ENCODE measurements at places on chromosomes 2 and 18.

DNA sequence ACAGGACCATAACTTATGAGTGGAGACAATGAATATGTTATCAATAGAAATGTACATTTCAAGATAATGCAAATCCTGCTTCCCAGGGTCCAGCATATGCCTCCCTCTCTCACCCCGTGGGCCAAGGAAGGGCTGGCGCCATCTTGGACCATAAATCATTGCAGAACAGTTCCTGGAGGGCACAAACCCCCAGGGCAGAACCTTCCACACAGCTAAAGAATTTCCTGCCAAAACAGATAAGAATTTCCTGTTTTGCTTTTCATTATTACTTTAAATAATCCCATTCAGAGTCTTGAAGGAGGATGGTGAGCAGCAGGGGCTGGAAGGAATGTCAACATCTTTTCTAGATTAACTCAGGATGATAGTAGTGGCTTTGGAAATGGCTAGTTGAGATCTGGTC, 53.7 kb downstream of the EHD3 start:
- no peak for DNase-seq

GRCh38 chr18:10352671-10353070, 101.8 kb upstream of the APCDD1 start:
- DNase-seq: no peak

DNA sequence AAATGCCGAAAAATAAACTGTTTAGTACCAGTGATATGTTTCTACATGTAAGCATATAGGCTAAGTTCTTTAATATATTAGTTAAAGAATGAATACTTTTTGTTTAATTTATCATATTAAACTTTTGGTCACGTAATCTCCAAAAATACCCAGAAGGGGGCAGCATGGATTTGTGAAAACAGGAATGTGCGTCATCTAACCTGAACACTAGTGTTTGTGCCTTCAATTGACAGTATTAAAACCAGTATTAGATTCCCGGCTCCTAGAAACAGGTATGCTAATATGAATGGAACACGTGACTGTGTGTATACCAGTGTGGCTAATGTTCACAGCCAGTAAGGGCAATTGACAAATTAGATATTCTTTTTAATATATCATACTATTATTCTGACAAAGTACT, 51.8 kb downstream of the WDR7 start:
- DNase-seq: no peak

- DNase-seq: no peak
These were observed 25.1 kb downstream of the THNSL2 start for GRCh38 chr2:88195246-88195645.

DNA sequence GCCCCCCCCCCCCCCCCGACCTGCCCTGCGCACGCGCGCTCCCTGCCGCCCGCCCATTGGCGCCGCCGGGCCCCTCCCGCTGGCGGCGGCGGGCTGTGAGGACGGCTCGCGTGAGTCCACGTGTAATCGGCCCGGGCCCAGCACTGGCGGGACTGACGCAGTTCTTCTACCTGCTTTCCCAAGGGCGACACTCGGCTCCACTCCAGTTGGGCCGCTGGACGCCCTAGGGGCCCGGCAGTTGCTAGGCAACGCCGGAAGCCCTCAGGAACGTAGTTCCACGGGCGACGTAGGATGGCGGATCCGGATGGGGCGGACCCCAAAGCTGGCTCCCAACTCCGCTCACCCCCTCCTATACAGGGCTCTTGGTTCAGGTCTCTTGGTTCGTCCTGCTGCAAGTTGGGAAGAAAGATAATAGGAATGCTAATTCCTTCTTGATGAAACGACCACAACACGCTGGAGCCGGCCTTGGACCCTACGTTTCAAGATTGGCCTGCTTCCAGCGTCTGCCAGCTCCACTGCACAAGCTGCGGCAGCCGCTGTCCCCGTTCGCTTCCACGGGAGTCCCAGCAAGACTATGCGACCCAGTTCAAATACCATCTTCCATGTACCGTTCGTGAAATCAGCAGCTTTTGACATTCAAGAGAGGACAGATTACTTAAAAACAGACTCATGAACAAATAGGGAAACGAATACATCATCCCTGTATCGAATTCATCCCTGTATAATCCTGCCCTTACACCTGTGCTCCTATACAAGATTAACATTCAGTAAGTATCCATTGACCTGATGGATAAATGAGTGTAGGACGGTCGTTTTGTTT, 415 bp upstream of the MCFD2 start:
- peak; percentile 63 for DNase-seq

DNA sequence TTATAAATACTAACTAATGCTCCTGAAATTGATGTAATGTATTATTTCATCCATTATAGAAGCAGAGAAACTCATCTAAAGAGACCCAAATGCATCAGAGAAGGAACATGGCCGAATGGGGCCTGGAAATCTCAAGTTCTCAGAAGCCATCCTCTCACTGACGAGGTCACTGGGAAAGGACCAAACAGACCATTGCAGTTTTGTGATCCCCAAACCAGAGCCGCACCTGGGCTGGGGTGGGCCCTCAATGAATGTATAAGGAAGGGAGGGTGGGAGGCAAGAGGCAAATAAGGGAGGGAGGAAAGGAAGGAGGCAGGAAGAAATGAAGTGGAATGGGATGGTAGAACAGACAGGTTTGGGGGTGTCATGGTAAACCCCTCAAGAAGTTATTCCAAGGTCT, 245.3 kb upstream of the ID2 start:
- no peak for DNase-seq

GRCh38 chr18:48533340-48534070, 5.3 kb upstream of the CTIF start:
- DNase-seq: no peak

GRCh38 chr2:157758586-157758985, 117.5 kb downstream of the ACVR1 start:
- DNase-seq: no peak

DNA sequence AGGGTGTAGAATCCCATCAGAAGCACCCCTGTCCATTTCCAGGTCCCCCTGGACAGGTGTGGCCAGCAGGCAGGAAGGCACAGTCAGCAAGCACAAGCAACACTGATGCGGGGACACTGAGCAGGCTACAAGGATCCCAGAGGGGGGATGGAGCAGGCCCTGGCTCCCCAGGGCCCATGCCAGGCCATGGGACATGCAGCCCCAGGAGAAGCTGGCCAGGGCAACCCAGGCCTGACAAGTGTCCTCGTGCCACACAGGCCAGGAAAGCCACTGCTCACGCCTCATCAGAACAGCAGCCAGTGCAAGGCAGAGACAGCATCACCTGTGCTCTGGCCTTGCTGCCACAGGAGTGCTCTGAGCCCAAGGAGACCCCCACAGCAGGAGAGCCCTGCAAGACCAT, 14.1 kb upstream of the GPC1 start:
- no peak for DNase-seq

DNA sequence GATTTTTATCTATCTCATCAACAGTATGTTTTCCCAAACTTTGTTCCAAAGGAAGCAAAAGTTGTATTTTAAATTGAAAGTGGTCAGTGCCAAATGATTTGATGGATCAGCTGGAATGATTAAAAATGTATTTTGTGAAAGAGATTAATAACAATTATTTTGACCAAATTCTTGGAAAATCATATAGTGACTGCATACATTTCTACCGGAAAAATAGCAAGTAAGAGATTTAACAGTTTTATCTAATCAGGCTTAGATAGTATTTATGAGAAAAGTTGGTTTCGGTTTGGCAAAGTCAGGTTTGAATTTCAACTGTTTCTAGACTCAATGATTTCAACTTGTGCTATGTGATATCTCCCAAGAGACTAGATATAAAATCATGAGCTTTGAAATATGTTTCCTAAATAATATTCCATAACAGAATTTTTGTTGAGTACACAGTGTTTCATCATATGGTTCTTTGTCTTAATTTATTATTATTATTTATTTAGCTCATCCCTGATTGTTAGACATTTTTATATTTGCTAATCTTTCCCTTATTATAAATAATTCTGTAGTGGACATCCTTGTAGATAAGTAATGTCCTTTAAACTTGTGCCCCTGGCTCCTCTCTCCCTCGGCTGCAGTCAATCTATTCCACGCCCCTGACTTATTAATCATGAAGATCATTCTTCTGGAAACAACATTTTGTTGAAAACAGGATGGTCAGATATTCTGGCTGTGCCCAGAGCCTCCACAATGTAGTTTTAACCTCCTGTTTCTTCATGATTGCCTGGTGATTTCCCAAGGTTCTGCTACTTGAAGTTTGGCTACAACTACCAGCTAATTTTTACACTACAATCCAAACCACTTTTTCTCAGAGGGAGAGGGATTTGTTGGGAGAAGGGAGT, 520.7 kb upstream of the TCF4 start:
- DNase-seq: no peak

DNA sequence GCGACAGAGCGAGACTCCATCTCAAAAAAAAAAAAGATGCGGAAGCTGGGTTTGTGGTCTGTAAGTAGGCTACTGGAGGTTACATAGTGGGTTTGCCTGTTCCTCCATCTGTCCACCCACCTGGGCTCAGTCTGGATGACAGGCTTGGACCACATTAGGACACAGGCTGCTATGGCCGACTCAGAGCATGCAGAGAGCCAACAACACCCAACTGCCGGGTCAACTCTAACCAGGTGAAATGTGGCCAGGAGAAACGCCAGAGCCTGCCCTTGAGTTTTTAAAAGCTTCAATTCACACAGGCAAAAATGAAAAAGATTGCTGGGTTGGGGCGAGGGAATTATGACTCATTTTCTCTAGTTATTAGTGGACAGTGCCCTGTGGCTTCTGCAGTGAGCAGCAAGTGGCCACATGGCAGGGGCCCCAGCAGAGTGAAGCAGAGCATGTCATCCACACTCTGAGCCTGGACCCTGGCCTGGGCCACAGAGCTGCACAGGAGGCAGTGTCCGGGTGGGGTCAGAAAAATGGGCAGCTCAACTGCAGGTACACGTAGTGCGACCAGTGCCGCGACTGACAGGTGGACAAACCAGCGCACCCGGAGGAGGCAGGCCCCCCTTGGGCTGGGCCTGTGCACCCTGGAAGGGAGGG, 67.4 kb downstream of the BIN1 start:
- no peak for DNase-seq

DNA sequence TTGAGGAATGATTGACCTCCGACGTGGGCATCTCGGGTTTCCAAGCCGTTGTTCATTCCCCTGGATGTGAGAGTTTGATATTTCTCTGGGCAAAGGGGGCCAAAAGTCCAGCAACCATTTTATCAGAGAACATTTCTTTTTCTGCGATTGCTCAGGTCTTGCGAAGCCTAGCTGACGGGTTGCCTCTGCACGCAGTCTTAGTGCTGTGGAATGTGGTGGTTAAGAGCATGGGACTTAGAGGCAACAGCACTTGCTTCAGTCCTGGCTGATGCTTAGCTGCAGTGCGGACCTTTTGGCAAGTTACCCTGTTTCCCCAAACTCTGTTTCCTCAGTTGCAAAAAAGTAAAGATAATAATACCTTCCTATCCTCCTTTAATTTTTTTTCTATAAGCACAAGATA, 45.0 kb downstream of the FAP start:
- DNase-seq: no peak

GRCh38 chr2:182894174-182894573, 27.7 kb upstream of the FRZB start:
- DNase-seq: no peak

GRCh38 chr2:144003460-144004075, 516.4 kb downstream of the ZEB2 start:
- no peak for DNase-seq

DNA sequence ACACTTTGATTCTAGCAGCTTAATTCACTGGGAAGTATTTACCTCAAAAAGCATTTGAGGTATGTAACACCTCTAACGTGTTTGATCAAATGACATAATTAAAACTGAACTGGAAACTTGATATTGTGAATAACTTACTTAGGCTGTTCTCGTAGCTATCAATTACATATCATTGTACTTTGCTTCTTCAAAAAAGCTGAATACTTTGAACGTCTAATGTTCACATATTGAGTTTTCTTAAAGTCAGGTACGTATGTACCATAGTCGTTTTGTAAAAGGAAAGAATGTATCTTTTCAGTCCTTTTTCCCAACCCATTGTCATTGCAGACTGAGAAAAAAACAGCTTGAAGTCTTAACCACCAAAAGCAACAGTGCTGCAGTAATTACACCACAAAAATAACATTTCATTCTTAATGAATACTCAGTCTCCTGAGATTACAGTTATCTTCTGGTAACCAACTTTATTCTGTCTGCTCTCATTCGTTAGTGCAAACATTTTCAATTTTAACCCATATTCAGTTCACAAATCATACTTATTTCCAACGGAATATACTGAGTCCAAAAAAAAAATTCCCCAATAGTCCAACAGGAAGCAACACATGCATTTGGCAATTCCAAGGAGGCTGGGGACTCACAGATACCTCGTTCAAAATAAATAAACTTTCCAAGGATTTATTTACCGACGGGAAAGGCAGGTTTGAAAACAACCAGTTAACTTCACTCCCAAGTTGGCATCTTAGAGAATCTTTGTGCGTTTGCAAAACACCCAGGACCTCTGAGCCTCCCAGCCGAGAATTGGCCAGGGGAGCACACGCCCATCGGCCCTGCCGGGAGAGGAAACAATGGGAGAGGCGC, 1.1 kb downstream of the CHN1 start:
- no peak for DNase-seq

GRCh38 chr2:226452768-226453167, 346.9 kb downstream of the IRS1 start:
- DNase-seq: no peak

GRCh38 chr2:128325611-128326181, 7.0 kb upstream of the HS6ST1 start:
- no peak for DNase-seq

DNA sequence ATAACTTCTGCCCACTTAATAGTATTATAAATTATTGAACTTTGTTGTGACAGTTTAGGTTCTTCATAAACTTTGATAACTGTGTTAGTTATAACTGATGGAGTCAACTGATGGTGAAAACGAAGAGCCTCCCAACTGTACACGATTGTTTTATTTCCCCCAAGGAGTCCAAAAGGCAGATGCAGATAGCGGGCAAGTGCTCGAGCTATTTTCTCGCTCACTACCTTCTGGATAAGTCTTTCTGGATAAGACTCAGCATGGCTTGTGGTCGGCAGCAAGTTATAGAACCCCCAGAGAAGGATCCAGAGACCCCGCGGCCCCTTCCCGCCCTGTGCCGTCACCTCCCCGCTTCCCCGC, 517 bp downstream of the GCFC2 start:
- DNase-seq: no peak

GRCh38 chr2:217304582-217304981, 444.7 kb upstream of the TNP1 start:
- DNase-seq: no peak

DNA sequence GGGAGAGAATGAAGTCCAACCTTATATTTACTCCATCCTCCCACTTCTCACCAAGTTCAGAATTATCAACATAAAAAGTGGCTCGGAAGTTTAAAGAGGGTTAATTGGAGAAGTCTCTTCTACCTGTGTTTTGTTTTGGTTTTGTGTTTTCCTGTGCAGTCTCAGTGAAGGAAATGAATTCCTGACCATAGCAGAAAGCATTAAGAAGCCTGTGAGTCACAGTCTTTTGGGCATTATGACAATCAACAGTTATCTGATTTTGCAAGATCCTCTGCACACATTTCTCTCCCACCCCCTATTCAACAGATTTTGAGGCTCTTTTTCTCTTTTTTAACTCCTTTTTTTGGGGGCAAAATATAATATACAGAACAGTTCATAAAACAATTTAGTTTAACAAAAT, 8.6 kb upstream of the RPL37A start:
- no peak for DNase-seq

- no peak for DNase-seq
These were observed 73.7 kb upstream of the TGFA start for GRCh38 chr2:70627211-70627898.

GRCh38 chr2:130949954-130950353, 113.2 kb downstream of the ARHGEF4 start:
- DNase-seq: no peak

- no peak for DNase-seq
These were observed 95.6 kb downstream of the HDAC4 start for GRCh38 chr2:239305222-239305575.
